HFF-Myc (cell line): ENCODE measurements at places on chromosomes 4 and X.

DNA sequence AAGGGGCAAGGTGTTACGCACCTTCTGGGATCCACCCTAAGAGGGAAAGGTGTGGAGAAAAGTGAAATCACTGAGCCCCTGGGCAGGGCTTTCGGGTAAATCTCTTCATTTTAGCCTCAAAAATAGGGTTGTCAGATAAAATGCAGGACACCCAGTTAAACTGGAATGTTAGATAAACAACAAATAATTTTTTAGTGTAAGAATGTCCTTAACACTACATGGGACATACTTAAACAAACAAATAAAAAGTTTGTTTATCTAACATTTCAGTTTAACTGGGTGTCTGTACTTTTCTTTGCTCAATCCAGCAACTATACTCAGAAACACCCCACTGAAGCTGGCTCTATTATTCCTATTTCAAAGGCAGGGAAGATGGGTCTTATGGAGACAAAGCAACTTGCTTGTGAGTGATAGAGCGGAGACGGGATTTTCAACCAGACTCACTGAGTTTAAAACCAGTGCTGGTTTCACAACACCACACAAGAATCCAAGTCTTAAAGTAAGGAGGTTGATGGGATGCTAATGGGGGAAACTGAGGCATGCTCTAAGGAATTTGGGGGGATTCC lies 144.8 kb upstream of the RBPJ start:
- DNase-seq, result no peak

- DNase-seq, result no peak
Measured at GRCh38 chrX:80098038-80098437, 83.5 kb downstream of the TBX22 start.

- no peak for DNase-seq
Measured at GRCh38 chr4:163562496-163562895, 68.0 kb downstream of the TMA16 start.

DNA sequence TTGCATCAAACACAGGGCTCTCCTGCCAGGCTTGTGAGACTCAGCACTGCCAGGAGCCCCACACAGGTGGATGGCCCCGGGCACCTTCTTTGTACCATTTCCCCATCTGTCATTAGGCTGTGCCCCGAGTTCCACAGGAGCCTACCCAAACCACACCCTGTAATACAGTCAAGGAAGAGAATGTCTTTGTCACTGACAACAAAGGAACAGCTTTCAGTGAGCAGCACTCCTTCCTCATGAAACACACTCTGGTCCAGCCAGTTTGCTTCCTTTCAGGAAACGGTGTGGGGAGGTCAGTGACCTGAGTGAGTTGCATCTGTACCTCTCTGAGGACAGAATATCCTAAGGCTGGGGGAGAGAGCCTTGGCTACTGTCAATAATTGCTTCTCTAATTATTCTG lies 53.7 kb downstream of the LNX1 start:
- no peak for DNase-seq

DNA sequence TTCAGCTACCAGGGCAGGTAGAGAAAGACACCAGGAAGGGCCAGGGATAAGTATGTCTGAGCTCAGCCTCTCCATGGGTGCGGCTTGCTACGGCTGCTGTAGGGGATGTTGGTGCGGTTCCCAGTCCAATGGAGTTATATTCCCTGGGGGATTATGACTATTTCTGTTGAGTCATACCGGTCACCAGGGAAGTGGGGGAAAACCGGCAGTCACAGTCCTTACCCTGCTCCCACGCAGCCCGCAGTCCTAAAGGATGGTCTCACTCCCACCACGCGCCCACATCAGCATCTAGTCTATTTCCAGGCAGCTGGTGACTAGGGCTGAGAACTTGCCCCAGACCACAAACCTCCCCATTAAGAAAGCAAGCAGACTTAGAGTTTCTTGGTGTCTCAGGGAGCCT lies 191.6 kb downstream of the VEGFC start:
- DNase-seq, result no peak

GRCh38 chr4:84837751-84838150 lies 128.7 kb downstream of the WDFY3 start:
- no peak for DNase-seq
